Fibroblast of skin of abdomen (primary cell): ENCODE measurements at places on chromosomes 1 and 21.

DNA sequence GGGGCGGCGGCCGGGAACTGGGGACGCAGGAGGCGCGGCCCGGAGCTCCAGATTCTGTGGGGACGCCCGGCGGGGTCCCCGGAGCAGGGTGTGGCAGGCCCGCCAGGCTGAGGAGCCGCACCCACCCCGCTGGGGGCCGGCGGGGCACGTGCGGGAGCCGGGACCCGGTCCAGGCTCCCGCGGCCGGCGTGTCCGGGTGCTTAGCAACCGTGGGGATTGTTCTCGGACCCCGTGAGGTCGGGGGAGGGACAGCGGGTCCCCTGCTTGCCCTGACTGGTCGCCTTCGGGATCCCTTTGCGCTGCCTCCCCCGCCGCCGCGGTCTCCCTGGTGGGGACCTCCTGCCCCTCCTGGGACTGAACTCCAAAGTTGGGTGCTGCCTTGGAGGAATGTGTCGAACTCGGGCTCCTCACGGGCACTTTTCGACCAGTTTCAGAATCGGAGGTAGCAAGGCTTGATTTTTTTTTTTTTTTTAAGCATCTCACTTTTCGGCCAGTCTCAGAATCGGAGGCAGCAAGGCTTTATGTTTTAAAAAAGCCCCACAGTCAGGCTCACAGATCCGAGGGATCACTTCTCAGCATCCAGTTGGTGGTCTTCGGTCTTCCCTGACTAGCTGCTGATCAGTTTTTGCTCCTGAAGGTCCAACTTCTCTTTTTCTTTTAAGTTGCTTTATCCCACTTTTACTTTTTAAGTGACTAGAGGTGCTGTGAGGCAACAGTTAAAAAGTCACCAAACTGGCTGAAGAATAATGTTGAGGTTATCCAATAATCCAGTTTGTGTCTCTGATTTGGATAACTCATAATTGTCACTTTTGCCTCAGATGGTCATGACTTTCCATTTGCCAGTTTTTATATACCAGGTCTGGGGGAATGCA lies 648 bp downstream of the FAM76A start:
- peak; percentile 22 for DNase-seq

GRCh38 chr1:94714152-94714551 lies 106.0 kb upstream of the SLC44A3 start:
- no peak for DNase-seq

DNA sequence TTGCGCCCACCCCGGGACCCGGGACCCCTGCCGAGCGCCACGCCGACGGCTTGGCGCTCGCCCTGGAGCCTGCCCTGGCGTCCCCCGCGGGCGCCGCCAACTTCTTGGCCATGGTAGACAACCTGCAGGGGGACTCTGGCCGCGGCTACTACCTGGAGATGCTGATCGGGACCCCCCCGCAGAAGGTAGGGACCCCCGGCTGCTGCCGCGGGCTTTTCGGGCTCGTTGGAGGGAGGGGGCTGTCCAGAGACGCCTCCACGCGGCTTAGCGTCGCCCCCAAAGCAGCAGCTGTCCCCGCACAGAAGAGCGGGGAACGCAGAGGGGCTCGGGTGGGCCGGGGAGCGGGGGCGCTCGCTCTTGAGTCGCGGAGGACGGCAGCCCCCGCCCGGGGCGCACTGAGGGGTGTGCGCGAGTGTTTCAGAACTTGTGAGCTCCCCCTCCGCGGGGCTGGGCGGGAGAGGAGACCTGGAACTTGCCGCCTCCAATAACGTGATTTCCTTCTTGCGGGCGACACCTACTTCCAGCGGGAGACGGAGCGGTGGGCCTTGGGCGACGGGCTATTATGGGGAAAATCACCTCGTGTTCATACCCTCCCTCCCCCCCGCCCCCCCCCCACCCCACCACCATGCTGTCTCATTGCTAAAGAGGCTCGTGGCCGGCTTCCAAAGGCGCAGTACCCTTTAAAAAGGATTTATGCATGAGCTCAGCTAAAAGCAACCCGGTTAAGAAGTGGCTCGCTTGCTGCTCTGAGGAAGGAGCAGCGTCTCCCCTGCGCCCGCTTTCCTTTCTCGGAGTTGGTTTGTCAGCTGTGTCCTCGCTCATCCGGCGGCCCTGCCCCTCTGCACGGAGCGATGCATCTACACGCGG lies 664 bp downstream of the BACE2 start:
- peak; percentile 68 for DNase-seq

- DNase-seq: no peak
Measured at GRCh38 chr1:201476670-201477344, 7.8 kb upstream of the PHLDA3 start.

- peak; percentile 59 for DNase-seq
Measured at GRCh38 chr1:201561601-201562000, 22.7 kb downstream of the NAV1 start.

DNA sequence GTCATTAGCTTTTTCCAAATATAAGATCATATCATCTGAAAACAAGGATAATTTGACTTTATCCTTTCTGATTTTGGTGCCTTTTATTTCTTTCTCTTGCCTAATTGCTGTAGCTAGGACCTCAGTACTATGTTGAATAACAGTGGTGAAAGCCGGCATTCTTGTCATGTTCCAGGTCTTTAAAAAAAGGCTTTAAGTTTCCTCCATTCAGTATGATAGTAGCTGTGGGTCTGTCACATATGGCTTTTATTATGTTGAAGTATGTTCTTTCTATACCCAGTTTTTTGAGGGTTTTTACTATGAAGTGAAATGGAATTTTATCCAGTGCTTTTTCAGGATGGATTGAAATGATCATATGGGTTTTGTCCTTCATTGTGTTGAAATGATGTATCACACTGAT lies 115.8 kb downstream of the DUSP10 start:
- DNase-seq: peak; percentile 60

DNA sequence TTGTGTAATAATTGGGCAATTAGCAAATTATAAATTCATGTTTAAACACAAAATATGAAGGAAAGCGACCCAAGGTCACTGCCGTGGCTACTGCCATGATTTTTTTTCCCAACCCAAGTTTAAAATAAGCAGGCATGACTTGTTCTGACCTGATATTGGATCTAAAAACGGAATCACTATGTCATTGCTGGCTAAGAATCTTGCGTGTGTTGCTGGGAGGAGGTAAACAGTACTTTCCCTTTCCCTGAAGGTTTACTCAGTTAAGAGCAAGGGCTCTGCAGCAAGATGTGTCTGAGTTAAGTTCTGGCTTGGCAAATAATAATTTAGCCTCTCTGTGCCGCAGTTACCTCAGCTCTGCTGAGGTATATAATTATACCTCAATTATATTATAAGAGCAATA lies 125.7 kb upstream of the L1TD1 start:
- no peak for DNase-seq

DNA sequence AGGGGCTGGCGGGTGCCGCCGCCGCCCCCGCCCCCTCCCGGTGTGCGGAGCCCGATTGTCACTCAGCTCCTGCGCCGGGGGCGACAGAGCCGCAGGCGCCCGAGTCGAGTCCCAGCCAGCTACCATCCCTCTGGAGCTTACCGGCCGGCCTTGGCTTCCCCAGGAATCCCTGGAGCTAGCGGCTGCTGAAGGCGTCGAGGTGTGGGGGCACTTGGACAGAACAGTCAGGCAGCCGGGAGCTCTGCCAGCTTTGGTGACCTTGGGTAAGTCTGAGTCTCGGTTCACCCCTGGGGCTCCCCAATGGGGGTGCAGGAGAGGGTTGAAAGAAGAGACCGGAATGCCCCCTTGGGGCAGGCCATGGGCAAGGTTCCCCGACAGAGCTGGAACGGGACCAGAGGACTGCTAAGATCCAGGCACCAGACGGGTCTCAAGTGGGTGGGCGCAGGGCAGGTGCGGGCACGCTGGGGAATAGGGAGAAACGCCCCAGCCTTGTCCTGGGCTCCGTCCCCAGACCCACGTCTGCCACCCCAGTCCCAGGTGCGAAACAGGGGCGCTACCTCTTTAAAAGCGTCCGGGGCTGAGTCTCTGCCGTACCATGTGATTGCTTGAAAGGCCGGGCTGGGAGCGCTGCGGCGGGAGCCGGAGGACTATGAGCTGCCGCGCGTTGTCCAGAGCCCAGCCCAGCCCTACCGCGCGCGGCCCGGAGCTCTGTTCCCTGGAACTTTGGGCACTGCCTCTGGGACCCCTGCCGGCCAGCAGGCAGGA lies at the start of gene ADORA1:
Gene ADORA1, plus strand, starts transcription at position 61 of the 765 bp plus-strand sequence. CDS start 1,116 bp downstream, outside the sequence.
- DNase-seq: peak; percentile 44

DNA sequence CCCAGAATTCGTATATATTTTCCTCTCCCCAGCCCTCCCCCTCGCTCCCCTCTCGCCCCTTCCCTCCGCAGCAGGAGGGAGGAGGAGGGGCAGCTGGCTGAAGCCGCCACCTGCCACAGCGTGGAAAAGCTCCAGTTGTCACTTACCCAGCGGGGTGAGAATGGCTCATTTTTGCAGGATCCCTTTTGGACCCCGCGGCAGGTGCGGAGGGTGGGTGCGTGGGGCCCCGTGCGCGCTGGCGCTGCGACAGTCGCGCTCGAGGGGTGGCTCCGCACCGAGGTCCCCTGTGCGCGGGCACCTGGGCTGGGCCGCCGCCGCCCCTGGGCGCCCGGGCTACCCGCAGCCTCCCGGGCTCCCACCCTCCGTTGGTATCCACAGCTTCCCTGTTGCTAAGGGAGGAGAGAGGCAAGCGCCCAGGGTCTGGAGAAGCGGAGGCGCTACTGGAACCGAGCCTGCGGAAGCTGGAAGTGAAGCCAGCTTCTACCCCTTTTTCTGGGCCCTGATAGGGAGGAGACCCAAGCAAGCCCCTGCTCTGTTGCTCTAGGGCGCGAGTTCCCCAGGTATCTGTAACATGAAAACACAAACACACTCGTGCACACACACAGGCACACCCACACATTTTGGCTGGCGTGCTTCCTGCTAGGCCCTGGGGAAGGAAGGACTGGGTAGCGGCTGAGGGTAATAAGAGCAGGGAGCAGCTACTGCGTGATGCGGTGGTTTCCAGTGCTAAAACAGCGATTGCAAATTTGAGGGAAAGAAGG lies at the start of gene ERICH3:
Gene ERICH3, minus strand, starts transcription at position 442 of the 761 bp plus-strand sequence. Its CDS starts 273 bp downstream, at position 169.
- no peak for DNase-seq

- DNase-seq: no peak
Measured at GRCh38 chr1:42017259-42017658, 98.5 kb upstream of the HIVEP3 start.

- no peak for DNase-seq
Measured at GRCh38 chr1:156268336-156268735, 14.3 kb downstream of the SMG5 start.

- no peak for DNase-seq
Measured at GRCh38 chr1:25700626-25701025, 84.0 kb downstream of the MAN1C1 start.

GRCh38 chr1:243628476-243628907 lies 221.6 kb downstream of the AKT3 start:
- no peak for DNase-seq

GRCh38 chr1:156510709-156511108 lies 10.1 kb upstream of the MEF2D start:
- DNase-seq: peak; percentile 87

GRCh38 chr1:161948435-161948834 lies 75.2 kb downstream of the OLFML2B start:
- no peak for DNase-seq

DNA sequence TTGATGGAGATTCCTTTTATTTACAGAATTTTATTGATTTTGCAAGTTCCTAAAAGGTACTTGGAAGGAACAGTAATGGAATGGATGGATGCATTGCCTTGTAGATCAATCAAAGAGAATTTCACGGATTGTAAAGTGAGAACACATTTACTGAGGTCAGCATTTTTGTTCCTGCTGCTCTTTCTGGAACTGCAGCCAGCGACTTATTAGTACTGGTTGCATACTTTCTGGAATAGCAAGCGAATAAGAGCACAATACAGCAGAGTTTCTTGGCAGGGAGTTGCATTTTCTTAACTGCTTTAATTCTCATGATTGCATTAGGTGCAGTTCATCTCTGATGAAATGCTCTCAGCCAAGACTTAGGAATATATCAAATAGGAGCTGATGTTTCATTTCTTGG lies 106.1 kb upstream of the CHODL start:
- DNase-seq: peak; percentile 20

DNA sequence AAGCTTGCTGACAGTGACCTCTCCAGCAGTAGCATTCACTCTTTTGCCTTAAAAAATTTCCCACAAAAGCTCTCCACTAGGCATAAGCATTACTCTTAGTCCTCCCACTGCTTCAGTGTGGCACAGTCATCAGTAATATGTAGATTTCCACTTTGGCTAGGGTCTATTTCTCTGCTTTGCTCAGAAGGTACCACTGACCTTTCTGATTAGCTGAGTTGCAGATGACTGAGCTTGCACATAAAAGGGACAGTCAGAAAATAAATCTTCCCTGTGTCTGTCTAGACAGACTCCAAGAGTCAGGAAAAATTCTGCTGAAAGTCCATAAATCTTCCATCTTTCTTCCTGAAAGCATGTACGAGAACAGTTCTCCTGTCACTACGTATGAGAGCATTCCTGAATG lies 56.6 kb upstream of the APP start:
- DNase-seq: peak; percentile 41

GRCh38 chr1:231040800-231041718 lies 1.0 kb upstream of the FAM89A start:
- no peak for DNase-seq

- no peak for DNase-seq
Measured at GRCh38 chr21:44834951-44835646, 17.2 kb upstream of the SUMO3 start.

GRCh38 chr1:233246965-233247364 lies 48.6 kb downstream of the PCNX2 start:
- no peak for DNase-seq
